ENCODE measurements at places on chromosomes 3 and 15.

GRCh38 chr3:7000501-7000900 is 139.6 kb downstream of the GRM7 start:
- no peak for DNase-seq

GRCh38 chr3:196688349-196688748 is 23.7 kb downstream of the CEP19 start:
- DNase-seq = no peak

DNA sequence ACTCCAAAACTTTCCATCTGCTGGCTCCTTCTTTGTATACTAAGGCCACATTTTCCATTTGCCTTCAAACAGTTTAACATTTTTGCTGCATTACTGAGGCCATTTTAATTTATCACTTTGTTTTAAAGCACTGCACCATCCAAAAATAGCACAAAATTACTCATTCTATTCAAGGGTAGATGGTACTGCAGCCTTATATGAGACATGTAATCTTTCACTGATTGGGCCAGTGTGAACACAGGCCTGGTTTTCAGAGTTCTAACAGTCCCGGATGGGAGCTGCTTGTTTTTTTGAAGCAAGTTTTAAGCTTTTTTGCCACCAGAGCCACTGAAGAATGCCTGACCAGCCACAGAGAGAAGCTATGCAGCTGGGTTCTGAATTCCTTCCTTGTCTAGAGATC is 172.3 kb upstream of the TSC22D2 start:
- no peak for DNase-seq

GRCh38 chr3:20225769-20226168 is 39.8 kb upstream of the SGO1 start:
- DNase-seq = peak; percentile 30

GRCh38 chr3:143644370-143645089 is 203.7 kb downstream of the SLC9A9 start:
- DNase-seq = peak; percentile 54

- no peak for DNase-seq
Observed at GRCh38 chr3:136351905-136352304, 101.8 kb downstream of the PCCB start.

DNA sequence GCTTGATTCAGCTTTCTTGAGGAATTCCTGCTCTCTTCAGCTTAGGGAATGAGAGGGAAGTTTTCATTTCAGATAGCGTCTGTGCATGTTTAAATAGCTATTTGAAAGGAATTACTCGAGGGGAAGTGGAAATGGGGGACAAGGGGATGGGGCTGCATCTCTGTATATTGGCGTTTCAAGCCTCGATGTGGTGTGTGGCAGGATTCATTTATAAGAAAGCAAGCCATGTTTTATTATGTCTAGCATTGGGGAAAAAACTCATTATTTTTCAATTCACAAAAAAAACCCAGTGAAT is 1.0 kb downstream of the ATP2C1 start:
- no peak for DNase-seq

Data from RPMI8226 (cell line).